ENCODE measurements at places on chromosomes 12 and 14.
A peak's percentile ranks its signal among the peaks of the same experiment; 100 is the strongest.

GRCh38 chr12:75553398-75553797 lies 42.0 kb upstream of the KRR1 start:
- no peak for DNase-seq

GRCh38 chr12:124392271-124392666 lies 97.4 kb downstream of the RFLNA start:
- no peak for DNase-seq

- no peak for DNase-seq
These were observed 630 bp downstream of the PLEKHH1 start for GRCh38 chr14:67533754-67534085.

DNA sequence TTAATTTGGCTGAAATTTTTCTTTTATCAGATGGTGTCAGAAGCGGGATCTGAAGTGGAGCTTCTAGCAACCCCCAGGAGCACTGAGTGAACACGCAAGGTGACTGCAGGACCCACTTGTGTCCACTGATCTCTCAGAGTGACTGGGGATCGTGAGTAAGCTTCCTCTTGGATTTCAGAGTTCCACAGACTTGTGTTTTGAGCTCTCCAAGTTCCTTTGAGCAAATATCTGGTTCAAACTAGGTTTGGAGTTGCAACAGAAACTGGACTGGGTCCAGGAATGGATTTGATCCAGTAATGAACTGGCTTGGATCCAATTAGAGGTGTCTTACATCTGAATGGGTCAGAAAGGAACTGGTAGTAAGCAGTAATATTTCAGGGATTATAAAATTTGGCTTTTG lies 24.7 kb upstream of the B4GALNT1 start:
- DNase-seq = no peak

- DNase-seq = no peak
These were observed 13.7 kb downstream of the SPX start for GRCh38 chr12:21539797-21540196.

DNA sequence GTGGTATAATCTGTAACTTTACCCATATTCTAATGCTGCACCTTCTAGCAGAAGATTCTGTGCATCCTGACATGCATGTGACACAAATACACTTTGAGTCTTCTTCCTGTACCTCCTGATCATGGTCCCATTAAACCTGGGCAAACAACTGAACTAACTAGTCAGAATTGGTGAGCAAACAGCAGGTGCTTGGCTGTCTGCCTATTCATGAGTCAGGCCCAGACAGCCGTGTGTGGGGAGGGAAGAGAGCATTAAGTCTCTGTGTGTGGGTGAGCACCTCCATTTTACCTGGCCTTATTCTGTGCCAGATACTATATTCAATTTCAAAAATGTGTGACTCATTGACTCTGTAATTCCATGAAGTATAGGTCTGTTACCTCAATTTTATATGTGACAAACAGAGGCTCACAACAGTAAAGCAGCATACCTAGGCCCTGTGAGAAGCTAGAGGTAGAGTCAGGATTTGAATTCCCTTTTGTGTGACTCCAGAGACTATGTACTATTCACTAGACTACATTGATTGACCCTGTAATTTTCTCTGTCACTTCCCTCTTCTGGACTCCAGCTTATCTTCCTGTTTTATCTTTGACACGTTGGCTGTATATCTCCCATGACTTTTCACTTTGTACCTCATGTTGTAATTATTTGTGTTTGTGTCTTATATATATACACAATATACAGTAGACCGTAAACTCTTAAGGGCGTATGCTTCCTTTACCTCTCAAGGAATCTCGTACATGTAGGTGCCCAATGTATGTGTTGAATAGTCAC lies 32.2 kb downstream of the SUSD6 start:
- peak; percentile 94 for DNase-seq

- DNase-seq = no peak
These were observed 8.3 kb upstream of the ZNF641 start for GRCh38 chr12:48358937-48359513.

DNA sequence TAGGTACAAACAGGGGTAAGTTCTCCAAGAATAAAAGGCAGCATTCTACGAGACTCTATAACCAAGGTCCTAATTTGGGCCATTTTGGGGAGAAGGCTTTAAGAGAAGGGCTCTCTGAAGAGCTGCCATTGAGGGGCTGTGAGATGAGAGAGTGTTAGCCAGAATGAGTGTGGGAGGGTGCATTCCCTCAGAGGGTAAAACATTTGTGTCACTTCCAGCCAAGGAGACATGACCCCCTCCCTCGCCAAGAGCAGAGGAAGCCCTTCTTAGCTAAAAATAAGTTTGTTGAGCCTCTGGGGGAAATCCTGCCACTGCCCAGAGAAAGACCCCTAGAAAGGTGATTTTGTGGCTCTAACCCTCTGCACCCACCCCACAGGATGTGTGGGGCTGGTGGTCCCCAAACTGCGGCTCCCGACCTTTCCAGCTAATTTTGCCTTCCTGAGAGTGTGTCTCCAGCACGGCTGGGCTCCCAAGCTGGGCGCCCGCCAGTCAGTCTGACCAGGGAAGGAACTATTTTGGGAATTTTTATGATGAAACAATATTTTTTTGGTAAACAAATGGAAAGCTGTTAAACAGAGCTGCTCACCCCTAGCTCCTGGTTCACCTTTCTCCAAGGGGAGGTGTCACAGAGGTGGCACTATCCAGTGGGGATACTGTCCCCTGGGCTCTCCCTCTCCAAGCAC lies 65.9 kb upstream of the JDP2 start:
- DNase-seq = no peak

- no peak for DNase-seq
These were observed 26.9 kb downstream of the JAG2 start for GRCh38 chr14:105141486-105142281.

- DNase-seq = peak; percentile 44
These were observed 50.3 kb downstream of the ADAMTS20 start for GRCh38 chr12:43501703-43502102.

DNA sequence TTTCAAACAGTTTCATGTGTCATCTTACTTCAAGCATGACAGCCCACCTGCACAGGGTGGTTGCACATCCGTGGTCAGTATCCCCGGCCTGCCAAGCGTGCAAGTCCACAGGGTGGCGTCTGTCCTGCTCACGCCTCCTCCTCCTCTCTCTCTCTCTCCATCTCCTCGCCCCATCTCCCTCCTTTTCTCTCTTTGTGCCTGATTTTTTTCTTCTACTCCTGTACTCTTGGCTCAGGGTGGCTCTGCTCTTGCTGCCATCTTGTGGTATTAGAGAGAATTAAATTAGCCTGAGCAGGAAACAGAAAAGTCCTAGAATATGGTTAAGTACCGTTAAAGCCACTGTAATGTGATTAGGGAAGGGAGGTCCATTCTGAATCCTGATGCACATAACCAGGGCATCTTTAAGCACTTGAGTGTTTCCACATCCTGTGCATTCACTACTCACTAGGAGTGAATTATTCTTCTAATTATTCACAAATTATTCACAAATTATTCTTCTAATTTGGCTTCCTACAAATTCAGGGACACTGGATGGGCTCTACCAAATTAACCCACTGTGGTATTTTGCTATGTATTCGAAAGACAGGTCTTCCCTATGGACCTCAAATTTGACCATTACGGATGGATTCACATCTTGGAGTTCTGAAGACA lies 25.5 kb upstream of the DTX1 start:
- DNase-seq = peak; percentile 88

DNA sequence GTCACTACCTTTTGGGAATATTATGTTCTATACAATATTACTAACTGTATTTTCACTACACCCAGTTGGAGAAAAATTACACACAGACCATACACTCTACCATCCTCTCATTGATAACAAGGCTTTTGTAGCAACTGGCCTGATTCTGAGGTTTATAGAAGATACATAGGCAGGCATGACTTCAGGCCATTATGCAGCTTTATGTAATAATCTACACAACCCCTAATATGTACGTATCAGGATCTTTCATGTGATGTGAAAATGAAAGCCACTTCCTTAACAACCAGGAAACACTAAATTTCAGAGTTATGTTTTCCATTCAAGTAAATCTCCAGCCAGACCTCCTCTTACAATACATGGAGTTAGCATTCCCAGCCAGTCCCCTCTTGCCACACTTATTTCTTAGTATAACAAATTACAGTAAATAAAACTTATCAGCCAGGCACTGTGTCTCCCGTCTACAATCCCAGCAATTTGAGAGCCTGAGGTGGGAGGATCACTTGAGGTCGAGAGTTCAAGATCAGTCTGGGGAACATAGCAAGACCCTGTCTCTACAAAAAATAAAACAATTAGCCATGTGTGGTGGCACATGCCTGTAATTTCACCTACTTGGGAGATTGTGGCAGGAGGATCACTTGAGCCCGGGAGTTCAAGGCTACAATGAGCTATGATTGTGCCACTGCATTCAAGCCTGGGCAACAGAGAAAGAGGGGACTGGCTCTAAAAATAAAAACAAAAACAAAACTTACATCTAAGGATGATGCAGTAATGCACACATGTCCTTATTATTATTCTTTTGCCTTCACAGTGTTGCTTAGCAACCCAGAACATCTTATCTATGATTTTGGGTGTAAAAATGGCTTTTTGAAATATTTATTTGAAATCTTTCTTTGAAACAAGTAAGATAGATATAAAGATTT lies 10.4 kb upstream of the OSBPL8 start:
- no peak for DNase-seq

DNA sequence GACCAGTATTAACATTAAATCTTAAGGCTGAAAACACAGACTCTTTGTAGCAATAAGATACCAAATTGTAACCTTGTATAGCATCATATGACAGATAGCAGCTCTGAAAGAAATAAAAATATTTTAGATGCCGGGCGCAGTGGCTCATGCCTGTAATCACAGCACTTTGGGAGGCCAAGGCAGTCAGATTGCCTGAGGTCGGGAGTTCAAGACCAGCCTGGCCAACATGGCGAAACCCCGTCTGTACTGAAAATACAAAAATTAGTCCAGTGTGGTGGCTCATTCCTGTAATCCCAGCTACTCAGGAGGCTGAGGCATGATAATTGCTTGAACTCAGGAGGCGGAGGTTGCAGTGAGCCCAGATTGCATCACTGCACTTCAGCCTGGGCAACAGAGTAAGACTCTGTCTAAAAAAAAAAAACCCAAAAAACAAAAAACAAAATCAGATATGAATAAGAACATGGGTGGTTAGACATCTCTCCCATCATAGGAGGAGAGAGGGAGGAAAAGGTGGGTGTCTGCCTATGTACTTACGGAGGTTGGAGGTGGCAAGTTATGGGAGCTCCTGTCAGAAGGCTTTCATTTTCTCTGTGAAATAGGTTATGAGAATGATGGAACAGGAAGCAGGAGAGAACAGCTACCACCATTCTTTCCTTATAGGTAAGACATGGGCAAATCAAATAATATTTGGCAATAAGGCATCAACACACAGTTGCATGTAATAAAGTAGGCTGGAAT lies 7.6 kb upstream of the HEBP1 start:
- no peak for DNase-seq

GRCh38 chr12:99027461-99027860 lies 382.4 kb downstream of the APAF1 start:
- no peak for DNase-seq

DNA sequence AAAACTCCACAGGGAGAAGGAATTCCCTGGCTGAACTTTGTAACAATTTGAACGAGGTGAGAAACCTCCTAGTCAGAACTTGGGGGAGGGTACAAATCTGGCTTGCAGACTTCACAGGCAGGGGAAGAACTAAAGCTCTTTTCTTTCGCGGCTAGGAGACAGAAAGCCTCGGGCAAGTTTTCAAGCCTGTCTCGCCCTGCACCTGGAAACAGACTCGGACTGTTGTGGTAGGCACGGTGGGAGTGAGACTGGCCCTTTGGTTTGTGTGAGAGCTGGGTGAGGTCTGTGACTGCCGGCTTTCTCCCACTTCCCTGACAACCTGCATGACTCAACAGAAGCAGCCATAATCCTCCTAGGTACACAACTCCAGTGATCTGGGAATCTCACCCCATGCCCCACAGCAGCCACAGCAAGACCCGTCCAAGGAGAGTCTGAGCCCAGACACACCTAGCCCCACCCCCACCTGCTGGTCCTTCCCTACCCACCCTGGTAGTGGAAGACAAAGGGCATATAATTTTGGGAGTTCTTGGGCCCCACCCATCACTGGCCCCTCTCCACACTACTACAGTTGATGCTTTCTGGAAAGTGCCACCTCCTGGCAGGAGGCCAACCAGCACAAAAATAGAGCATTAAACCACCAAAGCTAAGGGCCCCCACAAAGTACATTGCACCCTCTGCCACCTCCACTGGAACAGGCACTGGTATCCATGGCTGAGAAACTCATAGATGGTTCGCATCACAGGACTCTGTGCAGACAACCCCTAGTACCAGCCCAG lies 102.7 kb upstream of the ST8SIA1 start:
- no peak for DNase-seq

DNA sequence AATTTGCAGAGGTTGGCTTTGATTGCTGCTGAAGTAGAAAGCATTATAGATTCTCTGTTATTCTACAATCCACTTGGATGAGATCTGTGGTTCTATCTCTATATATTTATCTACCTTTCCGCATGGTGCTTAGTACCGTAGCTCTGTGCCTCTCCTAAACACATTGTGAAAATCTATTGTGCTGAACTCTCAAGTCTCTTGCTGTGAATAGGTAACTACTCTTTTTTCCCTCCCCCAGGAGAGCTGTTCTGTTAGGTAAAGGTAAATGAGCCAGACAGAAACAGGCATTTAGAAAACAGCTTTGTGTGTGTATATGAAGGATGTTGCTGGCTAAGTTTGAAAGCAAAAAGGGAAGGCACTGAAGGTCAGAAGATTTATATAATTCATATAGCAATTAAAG lies 112.6 kb downstream of the BRMS1L start:
- DNase-seq = no peak

DNA sequence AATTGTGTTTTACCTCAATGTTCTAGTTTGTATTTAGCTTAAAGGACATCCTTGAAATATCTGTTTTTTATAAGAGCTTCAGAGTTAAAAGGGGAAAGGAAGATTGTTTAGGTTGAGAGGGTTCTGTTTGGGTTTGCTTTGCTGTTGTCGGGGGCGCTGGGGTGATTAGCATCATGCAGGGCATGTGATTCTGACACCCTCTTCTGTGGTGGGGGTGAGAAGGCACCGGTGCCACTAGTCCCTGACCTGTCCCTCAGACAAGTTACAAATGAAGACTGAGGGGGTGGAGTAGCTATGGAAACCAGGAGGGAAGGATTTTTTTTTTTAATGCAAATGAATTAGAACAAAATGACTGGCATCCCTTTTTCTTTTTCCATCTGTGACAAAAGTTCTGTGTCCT lies 291.3 kb downstream of the RPAP3 start:
- DNase-seq = no peak

- DNase-seq = no peak
These were observed 25.0 kb downstream of the SLC25A21 start for GRCh38 chr14:37147310-37147880.
